ENCODE measurements at places on chromosomes 12 and 14.

- DNase-seq = no peak
These were observed 31.7 kb upstream of the HELB start for GRCh38 chr12:66270613-66271012.

- DNase-seq = no peak
These were observed 148.9 kb downstream of the CHST11 start for GRCh38 chr12:104605685-104606084.

DNA sequence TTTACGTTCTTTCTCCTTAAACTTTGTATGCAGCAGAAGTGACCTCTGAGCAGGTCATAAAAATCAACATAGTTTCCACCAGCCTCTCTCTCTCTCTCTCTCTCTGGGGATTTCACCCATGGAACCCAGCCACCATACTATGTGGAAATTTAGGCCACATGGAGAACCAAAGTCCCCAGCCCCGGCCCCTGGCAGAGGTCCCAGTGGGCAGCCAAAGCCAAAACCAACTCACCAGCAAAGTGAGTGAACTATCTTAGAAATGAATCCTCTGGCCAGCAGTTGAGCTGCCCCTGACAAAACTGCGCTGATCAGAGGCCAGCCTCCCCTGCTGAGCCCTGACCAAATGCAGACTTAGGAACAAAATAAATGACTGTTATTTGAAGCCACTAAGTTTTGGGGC, 9.2 kb downstream of the DUSP6 start:
- DNase-seq = no peak

DNA sequence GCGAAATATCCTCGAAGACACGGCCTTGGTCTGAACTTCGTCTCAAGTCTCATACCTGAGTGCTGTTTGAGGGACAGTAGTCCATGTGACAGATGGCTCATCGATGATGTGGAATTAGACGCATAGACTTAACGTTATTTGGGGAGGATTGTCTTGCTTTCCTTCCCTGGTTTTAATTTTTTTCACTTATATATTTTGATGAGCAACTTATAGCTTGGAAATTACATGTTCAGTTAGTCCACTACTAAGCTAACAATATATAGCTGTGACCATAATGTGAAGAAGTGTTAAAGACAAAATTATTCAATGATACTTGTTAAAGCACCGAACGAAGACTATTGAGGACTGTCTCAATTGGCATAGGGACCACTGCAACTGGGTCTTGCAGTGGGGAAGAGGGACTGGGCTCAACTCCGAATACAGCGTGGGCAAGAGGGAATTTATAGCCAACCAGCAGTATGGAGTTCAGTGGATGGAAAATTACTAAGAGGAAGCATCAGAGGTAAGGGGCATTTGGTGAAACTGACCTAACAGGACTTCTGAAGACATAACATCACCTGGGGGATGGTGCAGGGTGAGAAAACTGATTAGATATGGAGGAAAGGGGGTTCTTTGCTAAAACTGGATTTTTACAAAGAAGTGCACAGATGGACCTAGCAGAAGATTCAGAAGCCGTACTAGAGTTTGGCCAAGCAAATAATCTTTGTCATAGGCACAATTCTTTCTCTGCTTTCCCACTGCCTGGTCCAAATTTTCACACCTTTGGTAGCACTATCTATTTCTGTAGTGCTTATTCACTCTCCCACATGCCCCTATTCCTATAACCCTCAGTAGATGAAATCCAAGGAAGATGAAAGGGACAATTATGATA, 910 bp upstream of the TM7SF3 start:
- no peak for DNase-seq

Data from stimulated activated CD4-positive, alpha-beta T cell treated with anti-CD3 and anti-CD28 coated beads, TNF-alpha, amount 100 ng/mL, for 1 hour (primary cell).